ENCODE measurements at places on chromosomes 2 and 18. TPM values are rescaled to one million over a fixed set of nuclear protein-coding genes. Genes with fewer than 3 reads are reported as not detected.

GRCh38 chr2:53784436-53784835 is 2.3 kb downstream of the ASB3 start:
- no peak for DNase-seq

- DNase-seq: no peak
Measured at GRCh38 chr2:191690327-191690726, 12.4 kb downstream of the NABP1 start.

DNA sequence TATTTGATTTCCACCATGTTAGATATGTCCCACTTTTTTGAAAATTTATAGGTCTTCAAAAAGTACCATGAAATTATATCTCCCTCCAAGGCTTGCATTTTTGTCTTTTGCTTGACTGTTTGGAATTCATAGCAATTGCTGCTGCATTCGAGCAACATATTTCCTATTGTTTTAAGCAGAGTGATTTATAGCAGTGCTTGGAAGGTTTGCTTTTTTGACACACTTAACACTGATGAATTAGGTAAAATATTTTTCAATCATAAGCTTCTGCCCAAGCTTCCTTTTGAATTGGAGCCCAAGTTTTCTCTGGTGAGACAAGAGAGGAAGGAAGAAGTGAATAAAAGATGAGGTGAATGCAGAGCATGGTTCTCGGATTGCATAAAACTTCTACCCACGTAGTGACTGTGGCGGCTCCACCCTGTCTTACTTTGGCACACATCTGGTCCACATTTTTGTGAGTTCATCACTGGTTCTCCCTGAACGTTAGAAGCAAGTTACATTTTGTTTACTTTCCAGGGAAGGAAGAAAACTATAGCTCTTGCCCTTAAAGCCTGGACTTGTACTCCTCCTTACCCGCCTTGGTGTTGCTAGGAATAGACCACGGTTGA is 667.0 kb downstream of the TSN start:
- DNase-seq: no peak

GRCh38 chr18:10689236-10690034 is 163.6 kb downstream of the NAPG start:
- no peak for DNase-seq

DNA sequence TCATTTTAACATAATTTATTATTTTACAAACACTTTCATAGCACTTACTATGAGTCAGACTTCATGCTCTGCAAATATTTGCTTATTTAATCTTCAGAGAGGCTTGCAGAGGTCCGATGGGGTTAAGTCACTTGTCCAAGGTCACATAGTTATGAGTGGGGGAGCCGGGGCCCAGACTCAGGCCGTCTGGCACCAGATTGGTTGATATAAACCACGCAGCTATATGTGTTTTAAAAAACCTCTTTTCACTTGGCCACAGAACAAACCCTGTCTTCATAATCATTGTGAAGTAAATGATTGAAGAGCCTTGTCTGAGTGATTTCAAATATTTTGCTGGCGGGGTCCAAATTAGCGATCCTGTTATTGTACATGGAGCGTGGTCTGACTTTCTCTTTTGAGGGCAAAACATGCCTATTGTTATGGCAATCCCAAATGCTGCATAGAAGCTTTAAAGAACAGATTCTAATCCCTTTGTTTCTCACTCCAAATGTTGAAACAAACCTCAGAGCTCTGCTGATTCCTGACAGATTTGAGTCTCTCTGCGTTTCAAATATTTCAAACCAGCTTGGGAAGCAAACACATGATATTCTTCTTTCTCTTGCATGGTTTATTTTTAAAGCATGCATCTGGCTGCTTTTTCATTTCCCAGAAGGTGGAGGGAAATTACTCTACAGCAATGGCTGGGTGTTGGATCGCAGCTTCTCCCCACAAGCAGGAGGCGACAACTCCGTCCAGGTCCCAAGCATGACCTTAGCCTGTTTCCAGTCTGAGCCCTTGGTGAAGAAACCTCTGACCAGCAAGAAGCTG is 142.4 kb downstream of the DDX1 start:
- DNase-seq: no peak

The GAREM1 gene
- 2.8 TPM for total RNA-seq

DNA sequence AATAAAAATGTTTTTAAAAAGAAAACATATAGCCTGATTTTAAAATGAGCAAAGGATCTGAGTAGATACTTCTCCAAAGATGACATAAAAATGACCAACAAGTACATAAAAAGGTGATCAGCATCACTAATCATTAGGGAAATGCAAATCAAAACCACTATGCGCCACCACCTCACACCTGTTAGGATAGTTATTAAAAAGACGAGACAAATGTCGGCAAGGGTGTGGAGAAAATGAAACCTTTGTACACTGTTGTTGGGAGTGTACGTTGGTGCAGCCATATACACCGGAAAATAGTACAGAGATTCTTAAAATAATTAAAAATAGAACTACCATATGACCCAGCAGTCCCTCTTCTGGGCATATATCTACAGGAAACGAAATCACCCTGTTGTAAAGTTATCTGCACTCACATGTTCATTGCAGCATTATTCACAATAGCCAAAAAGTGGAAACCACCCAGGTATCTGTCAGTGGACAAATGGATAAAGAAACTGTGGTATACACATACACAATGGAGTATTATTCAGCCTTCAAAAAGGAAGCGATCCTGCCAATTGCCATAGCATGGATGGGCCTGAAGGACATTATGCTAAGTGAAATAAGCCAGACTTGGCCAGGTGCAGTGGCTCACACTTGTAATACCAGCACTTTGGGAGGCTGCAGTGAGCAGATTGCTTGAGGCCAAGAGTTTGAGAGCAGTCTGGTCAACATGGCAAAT is 91.6 kb downstream of the PRKRA start:
- DNase-seq: no peak

The KCNE4 gene
- not detected for total RNA-seq

Measured in HT1080 (cell line).